ENCODE measurements at places on chromosomes 3 and 15. TPM values are rescaled to one million over a fixed set of nuclear protein-coding genes. Genes with fewer than 3 reads are reported as not detected.

- DNase-seq, result no peak
Measured at GRCh38 chr15:59696332-59696731, 7.2 kb upstream of the BNIP2 start.

DNA sequence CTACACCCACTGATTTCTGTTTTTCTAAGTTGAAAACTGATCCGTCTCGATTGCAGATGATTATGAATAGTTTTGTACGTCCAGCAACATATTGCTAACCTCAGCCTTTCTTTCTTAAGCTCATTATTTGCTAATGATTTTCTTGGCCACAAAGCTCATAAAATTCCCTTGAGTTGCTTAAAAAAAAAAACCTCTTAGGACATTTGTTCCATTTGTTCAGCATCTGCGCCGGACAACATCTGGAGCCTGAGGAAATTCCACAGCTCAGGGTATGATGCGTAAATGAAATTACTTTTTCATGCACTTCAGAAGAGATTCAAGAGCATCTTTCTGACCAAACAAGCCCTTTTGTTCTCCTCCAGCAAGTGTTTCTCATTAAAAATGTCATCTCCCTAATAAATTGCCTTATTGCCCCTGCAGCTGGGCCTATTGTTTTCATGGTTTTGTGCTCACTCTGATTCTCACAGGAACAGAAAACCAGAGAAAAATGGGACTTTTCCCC, 249.1 kb upstream of the MCTP2 start:
- DNase-seq, result no peak

DNA sequence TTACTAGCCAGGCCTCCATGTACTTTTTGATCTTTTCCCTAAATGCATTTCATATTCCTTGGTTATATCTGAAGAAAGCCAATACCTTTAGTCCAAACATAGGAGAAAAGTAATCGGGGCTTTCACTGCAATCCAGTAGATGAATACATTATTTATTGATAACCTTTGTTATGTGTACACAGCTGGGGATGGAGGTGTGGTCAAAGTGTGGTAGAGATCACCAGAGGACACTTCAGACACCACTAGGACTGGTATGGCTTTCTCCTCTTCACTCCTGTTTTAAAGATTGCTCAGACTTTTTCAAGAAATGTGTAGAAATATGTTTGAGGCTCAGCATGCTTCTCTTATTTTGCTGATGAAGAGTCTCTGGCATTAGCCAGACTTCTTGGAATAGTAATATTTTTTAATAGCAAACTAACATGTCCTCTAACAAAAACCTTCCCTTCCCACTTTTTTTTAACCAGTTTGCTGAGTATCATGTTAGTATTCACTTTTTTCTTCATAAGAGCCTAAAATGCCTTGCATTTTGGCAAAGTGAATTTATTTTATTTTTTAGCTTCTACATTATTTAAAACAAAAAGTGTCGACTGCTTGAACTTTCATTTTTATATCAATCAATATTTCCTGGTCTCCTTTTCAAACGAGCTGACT, 65.6 kb upstream of the MBNL1 start:
- DNase-seq, result no peak

DNA sequence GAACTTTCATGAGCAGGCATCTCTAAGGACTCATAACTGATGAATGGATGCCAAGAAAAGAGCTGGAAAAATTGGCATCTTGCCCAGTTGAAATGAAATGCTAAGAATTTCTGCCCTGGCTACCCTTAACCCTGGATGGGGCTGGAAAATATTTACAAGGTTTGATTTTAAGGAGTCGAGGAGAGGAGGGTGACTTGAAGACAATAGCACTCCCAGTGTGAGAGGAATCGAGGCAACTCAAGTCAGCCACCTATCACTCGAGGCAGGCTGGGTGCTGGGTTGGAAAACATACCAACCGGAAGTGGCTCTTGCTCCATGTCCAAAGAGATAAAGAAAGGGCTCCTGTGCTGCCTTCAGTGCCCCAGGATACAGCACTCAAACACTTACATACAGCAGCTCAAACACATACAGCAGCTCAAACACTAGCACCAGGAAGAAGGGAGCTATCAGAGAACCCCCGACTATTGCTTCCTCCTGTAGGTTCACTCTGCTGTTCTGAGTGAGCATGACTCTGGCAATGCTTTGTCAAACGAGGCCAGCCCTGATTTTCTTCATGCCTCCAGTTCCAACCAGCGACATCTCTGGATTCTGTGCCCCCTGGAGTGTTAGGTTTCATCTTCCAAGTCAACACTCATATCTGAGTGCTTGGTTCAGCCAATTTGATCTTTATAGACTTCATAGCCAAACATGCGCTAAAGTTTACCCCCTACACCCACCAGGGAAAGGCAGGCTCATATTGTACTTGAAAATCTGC, 4.9 kb downstream of the PRICKLE2 start:
- DNase-seq, result peak; percentile 85

DNA sequence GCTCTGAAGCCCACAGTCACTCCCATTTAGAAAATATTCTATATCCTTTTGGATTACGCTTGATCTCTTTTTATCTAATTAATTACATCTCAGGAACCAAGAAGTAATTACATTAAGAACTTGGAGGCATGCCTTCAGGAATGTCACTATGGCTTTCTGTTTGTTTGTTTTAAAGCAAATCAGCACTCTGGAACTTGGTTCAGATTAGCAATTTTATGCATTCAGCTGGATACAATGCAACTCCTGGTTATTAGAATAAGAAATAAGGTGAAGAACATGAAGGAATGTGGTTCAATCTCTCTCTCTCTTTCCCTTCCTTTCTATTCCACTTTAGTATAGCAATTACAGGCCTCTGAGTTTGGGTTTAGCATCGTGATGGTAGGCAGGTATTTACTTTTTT, 235.8 kb downstream of the FHIT start:
- peak; percentile 44 for DNase-seq

DNA sequence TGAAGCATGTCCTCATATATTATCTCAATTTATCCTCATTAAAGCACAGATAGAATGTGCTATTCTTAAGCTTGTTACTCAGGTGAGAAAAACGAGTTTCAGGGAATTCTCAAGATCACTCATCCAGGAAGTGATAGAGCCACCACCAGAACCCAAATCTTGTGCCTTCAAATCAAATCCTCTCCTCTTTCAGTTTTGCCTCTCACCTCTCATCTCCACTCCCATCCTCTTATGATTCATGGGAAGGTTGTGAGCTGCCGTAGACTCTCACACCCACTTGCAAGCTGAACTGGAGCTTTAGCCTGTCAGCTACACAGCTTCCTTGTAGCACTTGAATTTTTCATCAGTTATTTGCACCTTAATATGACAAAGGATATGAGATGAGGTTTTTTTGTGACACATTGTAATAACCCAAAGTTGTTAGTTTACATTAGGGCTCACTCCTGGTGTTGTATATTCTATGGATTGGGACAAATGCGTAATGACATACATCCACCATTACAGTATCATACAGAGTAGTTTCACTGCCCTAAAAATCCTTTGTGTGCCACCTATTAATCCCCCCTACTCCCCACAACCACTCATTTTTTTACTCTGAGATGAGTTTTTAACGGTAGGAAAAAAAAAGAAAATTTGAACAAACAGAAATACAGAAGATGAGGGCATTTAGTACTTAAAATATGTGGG, 25.7 kb downstream of the GPR15 start:
- no peak for DNase-seq

DNA sequence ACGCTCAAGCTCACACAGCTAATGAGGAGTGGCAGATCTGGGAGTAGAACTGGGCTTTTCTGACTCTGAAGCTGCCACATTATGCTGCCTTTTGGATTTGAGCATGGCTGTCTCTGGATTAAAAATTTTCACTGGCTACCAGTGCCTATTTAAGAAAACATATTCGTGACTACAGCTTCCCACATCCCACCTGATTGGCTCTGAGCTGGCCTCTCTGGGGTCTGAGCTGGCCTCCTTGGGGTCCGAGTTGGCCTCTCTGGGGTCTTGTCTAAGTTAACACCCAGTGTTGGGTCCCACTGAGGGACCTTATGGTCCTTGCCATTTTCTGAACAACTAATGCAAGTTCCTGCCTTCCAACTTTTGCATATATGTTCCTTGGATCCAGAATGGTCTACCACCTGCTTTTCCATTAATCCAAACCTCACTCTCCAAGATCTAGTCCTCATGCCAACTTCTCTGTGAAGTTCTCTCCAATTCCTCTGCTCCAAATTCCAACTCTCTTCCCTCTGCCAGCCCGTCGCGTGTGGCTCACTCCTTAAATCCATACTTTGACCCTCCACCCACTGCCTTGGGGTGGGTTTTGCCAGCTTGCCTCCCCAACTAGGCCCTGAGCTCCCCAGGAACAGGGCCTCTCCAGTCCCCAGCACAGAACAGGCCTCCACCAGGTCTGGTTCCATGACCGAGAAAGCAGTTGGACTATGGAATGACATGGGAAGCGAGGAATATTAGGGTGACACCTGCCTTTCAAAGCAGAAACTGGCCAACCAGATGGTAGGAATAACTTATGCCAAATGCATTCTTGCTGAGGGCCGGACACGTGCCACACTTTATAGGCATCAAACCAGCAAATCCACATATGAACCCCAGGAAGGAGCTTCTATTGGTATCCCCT, 42.5 kb downstream of the ATP2B2 start:
- DNase-seq, result no peak

DNA sequence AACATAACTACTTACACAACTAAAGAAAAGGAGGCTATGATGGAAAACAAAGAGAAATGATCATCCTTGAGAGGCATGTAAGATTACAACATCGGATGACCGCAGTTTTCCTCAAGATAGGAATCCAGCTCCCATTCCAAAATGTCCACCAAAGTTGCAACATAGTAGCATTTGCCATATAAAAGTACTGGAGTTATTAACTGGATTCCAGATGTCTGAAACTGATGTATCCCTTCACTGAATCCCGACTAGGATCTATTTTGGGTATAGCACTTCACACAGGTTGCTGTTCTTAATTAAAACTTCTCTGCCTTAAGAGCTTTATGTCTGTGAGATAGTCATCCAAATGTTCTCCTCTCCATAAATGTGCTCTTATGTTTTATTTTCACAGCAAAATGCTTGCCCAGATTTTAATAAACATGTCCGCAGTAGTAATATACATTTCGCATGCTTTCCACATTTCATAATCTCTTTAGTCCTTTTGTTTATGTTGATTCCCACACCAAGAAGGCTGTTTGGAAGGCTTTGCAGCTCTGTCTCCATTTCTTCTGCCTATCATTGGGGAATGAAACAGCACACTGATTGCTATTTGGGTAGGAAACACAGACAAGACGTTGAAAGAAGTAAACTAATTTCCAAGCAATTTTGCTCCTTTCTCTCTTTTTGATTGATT, 716.5 kb upstream of the CFAP20DC start:
- no peak for DNase-seq

GRCh38 chr3:60064210-60065178, 1014.7 kb upstream of the CFAP20DC start:
- DNase-seq, result peak; percentile 85

GRCh38 chr3:189903562-189904250, 217.0 kb downstream of the P3H2 start:
- DNase-seq, result no peak

DNA sequence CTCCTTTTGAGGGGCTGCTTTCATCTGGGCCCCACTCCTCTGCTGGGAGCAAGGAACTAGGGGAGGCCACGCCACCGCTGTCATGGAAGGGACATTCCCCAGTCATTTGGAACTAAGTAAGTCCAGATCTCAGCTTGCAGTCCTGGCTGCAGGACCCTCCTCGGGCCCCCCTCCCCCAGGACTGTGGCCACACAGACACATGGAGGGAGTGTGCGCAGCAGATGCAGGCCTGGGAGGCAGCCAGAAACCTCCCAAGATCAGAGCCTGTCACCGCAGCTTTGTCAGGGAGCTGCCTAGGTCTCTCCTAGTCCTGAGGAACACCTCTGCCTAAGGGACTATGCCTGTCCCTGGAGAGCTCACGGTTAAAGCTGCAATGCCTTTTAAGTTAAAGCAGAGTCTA, 7.3 kb upstream of the SEMA3F start:
- DNase-seq, result no peak

DNA sequence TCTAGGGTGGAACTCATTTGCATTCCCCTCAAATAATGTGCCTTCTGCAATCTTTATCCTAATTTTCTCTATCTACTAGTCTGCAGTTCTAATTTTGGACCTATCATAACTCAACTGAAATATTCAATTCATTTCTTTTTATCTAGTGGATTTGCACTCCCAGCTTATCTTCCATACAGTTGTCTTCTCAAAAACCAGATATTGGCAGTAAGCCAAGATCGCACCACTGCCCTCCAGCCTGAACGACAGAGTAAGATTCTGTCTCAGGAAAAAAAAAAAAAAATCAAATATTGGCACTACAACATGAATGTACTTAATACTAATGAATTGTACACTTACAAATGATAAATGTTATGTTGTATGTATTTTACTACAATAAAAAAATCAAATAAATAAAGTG, 18.0 kb upstream of the CHMP2B start:
- no peak for DNase-seq

GRCh38 chr15:91498046-91498748, 355.3 kb upstream of the SLCO3A1 start:
- DNase-seq, result no peak

DNA sequence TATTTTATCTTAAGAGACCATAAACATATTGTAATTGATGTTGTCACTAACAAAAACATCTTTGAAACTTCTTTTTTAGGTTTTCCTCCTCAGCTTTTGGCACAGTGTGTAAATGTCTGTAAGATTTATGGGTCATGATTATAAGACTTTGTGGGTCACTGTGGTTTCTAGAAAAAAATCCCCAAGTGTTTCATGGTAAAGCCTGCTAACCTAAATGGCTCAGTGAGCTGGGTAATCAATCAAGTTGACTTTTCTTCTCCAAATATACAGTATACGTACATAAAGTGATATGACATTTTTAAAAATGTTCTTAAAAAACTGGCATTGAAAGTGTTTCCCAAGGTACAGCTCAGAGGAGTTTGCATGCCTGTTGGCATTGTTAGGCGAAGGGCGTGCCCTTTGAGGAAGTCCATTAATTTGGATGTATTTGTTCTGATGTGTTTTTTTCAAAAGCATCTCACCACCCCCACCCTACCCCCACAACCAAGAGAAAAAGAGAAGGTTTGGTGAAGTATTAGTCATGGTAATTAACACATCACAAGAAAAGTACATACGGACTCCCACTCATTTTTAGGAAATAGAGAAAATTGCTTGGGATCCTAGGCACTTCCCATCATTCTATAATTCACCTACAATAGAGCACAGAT, 385.4 kb upstream of the LRRC3B start:
- peak; percentile 9 for DNase-seq

SLC51B gene
- not detected for total RNA-seq

ABCF3 gene
- 53.3 TPM for total RNA-seq

MESP1 gene
- total RNA-seq, result 0.69 TPM

PPP1R14D gene
- total RNA-seq, result not detected

WHAMM gene
- total RNA-seq, result 12.7 TPM

MYZAP gene
- 1.7 TPM for total RNA-seq

ALS2CL gene
- 19.0 TPM for total RNA-seq

KNL1 gene
- 0.80 TPM for total RNA-seq

RTP1 gene
- total RNA-seq, result not detected

Measured in renal cortical epithelial cell (primary cell).